ENCODE measurements at places on chromosomes 5 and 9.

DNA sequence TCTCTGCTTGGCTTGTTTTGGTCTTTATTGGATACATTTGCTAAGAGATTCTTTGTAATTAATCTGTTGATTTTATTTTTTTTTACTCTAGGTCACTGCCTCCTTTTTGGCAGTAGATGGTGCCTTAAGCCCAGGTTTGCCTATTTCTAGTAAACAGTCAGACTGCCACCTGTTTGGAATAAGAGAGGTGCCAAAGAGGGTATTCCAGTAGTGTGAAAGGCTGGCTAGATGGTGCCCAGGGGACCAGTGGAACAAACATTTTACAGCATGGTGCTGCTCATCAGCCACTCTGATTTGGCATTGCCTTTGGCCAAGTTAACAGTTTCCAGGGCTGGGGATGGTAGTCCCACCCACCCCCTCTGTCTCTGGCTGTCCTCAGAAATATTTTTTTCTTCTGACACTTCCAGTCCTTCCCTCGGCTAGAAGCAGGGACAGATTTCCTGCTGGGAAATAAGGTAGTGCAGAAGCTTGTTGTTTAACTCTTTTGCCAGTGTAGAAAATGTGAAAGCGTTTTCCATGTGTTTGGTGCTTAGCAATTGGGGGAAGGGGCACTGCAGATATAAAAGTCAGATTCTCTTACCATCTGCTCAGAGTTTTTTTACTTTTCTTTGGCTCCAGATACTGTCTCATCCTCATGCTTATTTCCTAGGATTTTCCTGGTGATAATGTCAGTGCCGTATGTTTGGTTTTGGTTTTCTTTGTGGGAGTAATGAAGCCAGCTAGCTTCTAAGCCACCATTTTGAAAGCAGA is 36.6 kb upstream of the FBXL7 start:
- peak; percentile 10 for DNase-seq

GRCh38 chr5:74314906-74315305 is 325.6 kb downstream of the ENC1 start:
- peak; percentile 17 for DNase-seq

- DNase-seq: no peak
Measured at GRCh38 chr9:70868041-70868440, 253.4 kb downstream of the TRPM3 start.

- DNase-seq: no peak
Measured at GRCh38 chr5:180521101-180521500, 26.9 kb downstream of the CNOT6 start.

DNA sequence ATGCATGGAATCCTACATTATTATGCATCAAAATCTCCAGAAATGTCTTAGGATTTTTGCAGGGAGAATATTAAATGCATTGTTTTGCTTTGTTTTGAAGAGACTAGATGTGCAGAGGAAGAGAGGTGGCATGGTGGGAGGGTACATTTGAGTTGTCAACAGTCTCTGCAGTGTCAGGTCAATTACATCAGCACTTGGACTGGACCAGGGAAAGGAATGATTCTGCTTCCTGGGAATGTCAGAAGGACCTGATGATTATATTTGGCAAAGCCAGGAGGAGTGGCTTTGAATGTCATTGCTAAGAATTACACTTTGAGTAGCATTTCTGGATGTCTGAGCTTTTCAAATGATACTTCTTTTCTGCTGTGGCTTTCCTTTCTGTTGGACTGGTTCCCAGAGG is 17.5 kb upstream of the TMEFF1 start:
- no peak for DNase-seq

Data from ELF-1 (cell line).